ENCODE measurements at places on chromosomes 5 and 9.

DNA sequence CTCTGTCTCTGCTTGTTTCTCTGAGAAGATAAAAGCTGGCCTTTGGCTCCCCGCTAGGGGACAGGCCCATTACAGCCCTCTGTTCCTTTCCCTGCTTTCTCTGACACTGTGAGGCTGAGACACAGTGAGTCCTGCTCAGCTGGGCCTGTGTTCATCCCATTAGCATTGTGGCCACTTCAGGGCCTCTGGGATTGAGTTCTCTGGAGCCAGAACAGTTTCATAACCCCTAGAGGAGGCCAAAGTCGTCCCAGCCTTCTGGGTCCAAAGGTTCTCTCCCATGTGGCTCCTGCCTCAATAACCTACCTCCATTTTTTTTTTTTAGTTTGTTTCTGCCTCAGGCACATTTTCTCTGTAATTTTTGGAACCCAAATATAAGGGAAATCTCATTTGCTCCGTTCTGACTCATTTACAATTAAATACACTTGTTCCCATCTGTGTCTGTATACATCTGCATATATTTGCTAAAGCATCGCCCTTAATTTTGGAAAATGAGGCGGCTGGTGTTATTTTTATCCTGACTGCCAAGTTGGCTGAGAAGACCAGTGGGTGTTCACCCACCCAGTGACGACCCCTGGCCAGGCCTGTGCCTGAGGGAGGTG lies 27.3 kb upstream of the CTNNA1 start:
- no peak for DNase-seq

DNA sequence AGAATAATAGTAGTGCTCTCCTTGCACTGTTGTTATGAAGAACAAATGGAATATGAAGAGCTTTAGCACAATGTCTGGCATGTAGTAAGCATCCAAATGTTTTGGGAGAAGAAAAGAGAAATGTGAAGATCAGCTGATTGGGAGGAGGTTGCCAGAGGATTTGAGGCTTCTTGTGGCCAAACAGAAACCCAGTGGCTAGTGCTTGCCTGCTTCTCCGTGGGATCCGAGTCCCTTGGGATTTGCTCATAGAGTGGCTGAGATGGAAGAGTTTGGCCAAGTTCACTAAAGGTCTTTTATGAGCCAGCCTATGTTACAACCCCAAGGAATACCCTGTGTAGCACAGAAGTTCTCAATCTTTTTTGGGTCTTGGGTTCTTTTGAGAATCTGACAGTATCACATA lies 86.0 kb downstream of the ANGPTL2 start:
- no peak for DNase-seq

DNA sequence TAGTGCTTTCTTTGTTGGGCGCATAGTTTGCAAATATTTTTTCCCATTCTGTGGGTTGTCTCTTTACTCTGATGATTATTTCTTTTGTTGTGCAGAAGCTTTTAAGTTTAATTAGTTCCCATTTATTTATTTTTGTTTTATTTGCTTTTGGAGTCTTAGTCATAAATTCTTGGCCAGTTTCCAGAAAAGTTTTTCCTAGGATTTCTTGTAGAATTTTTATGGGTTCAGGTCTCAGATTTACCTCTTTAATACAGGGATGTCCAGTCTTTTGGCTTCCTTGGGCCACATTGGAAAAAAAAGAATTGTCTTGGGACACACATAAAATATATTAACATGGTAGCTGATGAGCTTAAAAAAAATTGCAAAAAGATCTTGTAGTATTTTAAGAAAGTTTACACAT lies 122.0 kb downstream of the WDR70 start:
- DNase-seq: no peak

DNA sequence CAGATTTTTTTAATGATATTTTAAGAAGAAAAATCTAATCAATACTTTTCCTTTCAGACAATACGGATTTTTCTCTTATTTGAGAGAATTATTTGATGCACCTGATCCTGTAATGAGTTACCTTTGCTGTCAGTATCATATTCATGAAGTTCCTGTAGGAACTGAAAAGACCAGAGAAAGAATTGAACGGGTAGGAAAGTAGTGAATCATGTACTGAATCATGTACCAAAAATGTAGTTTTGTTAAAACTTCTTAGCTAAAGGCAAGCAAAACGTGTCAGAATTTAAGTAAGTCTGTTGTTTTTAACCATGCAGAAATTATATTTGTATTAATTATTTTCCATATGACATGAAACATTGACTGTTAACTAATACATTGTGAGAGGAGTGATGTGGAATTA lies 56.6 kb downstream of the SMC5 start:
- no peak for DNase-seq

DNA sequence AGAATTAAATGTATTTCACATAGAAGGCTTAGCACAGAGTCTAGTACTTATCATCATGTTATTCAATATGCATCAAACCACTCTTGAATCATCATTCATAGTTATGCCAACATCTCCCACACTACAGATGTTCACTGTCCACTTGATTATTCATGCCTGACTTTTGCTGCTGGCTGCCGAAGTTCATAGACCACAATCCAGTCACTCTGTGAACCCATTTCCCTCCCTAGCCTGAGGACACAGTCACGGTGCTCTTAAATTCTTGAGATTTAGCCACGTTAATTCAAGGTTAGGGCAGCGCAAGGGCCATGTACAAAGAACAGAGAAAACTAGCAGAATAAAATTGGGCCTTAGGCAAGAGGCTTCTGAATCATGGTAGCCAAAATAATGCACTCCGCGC lies 32.4 kb downstream of the ABCA1 start:
- DNase-seq: no peak

- no peak for DNase-seq
Observed at GRCh38 chr5:19987612-19988361, at the start of gene CDH18. Gene CDH18 (minus strand): TSS chr5:19988200. CDS start chr5:19838986, 149,214 bp downstream.

DNA sequence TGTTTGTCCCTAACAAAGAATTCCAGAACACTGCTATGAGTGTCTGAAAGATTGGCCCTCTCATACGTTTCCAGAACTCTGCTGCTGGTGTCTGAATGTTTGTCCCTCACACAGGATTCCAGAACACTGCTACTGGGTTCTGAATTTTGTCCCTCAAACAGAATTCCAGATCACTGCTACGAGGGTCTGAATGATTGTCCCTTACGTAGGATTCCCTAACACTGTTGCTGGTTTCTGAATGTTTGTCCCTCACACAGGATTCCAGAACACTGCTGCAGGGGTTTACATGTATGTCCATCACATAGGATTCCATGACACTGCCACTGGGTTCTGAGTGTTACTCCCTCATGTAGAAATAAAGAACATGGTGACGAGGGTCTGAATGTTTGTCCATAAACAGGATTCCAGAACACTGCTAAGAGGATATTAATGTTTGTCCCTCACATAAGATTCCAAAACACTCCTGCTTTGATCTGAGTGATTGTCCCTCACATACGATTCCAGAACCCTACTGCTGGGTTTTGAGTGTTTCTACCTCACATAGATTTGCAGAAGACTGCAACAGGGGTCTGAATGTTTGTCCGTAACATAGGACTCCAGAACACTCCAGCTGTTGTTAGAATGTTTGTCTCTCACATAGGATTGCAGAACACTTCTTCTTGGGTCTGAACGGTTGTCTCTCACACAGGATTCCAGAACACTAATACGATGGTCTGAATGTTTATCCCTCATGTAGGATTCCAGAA lies 214.4 kb downstream of the FOXD4L6 start:
- no peak for DNase-seq

DNA sequence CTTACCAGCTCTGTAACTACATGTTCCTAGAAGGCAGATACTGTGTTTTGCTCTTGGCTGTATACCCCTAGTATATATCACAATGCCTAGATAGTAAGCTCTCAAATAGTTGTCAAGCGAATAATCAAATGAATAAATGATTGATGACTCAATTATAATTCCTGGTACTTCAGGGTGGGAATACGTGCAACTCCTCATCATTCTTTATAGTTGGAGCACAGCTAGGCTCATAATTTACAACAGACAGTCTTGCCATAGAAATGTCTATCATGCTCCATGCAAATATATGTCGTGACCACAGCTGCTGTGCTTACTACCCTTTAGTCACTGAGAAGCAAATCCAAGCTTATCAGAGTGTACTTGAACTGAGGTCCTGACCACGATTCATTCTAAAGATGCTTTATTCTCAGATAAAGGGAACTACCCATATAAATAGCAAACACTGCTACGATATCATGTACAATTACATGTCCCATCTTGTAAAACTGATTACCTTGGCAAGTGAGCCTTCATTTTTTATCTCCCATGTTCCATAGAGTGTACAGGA lies 52.1 kb downstream of the STRBP start:
- DNase-seq: no peak

DNA sequence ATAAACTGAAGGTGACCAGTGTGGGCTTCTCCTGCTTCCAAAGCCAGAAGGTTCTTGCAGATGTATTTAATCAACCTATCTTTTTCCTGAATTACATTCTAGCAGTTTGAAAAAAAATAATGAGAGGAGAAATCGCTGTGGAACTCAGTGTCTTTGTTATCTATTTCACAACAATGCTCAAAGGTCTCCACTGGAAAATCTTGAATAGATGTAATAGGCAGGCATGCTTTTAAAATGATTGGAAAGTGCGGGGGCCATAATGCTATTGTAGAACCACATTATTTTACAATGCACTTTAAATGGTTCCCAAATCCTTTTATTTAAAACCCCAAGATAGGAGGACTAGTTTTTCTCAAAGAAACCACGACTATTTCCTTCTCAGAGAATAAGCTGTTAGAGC lies 23.3 kb downstream of the ENC1 start:
- no peak for DNase-seq

- no peak for DNase-seq
Observed at GRCh38 chr9:88745276-88746001, 210.5 kb downstream of the NXNL2 start.

DNA sequence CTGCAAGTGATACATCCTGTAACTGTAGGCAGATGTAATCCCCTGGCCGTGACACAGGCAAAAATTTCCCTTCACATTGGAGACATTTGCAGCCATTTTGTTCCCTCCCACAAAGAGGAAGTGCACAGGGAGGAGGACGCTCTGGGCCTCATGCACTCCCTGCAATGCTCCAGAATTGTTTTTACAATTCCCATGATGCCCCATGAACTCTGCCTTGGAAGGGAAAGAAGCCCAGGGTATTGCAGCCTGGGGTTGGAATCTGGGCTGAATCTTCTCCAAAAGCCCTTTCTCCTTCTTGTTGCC lies 491.7 kb downstream of the CCDC171 start:
- DNase-seq: no peak

- no peak for DNase-seq
Observed at GRCh38 chr5:149388498-149389190, 9.6 kb upstream of the IL17B start.

DNA sequence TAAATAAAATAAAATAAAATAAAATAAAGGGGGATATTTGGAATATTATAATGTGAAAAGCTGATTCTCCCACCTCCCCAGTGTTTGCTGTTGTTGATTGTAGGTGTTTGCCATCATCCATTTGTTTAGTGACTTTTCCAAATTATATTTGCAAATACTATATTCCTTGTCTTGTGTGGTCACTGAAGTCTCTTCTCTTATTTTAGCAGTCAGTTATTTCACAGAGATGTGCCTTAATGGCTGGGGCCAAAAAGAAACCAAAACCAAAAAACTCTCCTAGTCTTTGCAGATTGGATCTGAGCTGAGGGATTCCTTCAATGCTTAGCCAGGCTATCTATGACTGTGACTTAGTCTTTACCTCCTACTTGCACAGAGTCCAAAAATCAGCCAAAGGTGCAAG lies 70.9 kb upstream of the ZNF169 start:
- no peak for DNase-seq

GRCh38 chr5:159878988-159879471 lies 37.3 kb upstream of the ADRA1B start:
- DNase-seq: no peak

DNA sequence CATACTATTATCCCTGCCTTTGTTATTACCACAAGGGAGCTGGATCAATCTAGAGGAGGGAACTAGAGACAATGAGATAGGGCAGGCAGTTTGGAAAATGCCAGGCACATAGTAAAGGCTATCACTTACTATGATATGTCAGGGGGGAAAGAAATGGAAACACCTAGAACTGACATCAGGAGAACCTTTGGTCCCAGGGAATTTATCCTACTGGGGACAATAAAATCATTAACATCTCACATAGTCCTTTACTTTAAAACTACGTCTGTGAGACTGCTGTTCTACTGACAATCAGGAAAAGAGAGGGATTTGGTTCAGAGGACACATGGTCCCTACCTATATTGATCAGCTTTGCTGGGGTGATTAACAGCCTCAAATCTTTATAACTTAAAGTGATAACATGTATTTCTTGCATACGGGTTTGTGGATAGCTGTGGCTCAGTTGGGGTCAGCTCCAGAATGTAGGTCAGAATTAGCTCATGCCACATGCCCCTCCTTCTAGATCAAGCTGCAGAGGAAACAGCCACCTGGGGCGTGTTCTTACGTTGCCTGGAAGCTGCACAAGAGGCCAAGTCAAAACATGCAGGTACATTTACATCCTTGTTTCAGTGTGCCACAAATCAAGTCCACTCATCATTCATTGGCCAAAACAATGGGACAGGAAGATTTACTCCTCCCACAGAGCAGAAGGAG lies 43.9 kb upstream of the ALDOB start:
- no peak for DNase-seq

- no peak for DNase-seq
Observed at GRCh38 chr5:93249651-93250289, 331.2 kb downstream of the NR2F1-AS1 start.

DNA sequence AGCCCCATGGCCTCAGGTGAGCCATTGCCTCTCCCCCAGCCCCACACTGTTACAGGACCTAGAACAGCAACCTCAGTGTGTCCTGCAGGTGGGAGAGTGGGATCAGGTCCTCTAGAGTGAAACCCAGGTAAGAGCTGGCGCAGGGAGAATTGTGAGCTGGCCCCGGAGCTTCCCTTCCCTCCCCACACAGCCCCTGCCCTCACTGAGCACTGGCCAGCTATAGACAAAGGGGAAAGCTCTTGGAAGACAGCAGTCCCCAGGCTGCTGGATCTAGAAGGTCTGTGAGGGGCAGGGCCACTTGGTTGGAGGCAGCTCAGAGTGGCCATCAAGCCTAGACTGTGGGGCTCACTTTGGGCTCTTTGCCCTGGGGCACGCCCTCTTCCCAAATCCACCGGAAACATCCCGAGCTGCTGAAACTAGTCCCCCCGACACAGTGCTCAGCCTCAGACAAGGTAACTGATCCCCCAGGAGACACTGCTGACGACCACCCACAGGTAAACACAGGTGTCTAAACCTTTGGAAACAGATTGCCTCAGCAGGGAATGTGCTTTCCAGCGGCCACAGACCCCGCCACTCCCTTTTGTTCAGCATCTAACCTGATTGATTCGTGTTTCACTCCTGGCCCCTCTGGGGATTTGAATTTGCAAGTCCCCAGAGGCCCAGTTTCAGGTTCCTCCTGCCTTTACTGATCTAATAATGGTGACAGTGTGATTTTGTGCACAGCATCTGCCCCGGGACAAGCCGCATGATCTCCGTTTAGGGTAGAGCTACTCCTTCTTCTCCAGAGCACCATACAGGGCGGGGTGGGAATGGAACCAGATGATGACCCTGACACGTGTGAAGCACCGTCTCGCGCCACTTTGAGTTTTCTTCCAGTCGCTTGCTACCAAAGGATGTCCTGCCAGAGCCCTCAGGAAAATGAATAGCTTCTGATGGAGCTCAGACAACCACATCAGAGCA lies 42.2 kb upstream of the ADAMTS2 start:
- DNase-seq: no peak

GRCh38 chr5:139426203-139426885 lies 13.0 kb downstream of the DNAJC18 start:
- no peak for DNase-seq

- DNase-seq: no peak
Observed at GRCh38 chr5:157327771-157328170, 61.8 kb downstream of the CYFIP2 start.

Measured in GM06990 (cell line).